Fibroblast of the aortic adventitia (primary cell): ENCODE measurements at places on chromosomes 4 and X. TPM values are rescaled to one million over a fixed set of nuclear protein-coding genes. Genes with fewer than 3 reads are reported as not detected.

GRCh38 chr4:59484944-59485343 is 1715.2 kb upstream of the ADGRL3 start:
- no peak for DNase-seq

- no peak for DNase-seq
These were observed 139.6 kb upstream of the PTCHD1 start for GRCh38 chrX:23194885-23195554.

GRCh38 chr4:10371869-10372471 is 85.3 kb downstream of the ZNF518B start:
- peak; percentile 41 for DNase-seq

DNA sequence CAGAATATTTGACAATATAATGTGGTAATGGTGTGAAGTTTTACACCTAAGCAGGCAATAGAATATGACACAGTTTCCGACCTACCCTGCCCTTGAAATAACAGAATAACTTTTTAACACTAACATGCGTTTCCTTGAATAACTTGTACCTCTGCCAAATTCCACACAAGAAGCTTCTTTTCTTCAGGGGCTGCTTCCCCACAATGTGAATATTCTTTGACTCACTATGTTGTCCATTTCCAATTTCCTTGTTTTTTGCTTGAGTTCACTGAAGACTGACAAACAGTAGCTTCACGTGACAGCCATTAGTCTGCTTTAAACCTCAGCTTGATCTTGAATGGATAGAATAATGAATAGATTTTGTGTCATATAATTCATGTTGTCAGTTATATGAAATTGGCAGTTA is 14.3 kb downstream of the SHROOM3 start:
- DNase-seq = peak; percentile 37

Gene CHRDL1
- 1.2 and 4.0 TPM in 2 replicates for total RNA-seq

DNA sequence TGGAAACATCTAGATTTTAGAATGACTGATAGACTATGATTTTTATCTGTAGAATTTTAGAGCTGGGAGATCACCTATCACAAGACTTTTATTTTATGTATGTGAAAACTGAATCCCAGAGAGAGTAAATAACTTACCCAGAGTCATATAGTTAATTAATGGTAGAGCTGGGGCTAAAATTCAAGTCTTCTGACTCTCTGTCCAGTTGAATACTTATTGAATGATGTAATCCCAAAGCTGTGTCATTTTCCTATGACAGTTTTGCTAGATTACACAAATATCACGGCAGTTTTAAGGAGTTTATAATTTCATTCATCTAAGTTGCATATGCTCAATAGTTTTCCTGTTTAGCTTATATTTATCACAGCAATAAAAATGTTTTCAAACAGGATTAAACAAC is 6.7 kb downstream of the NRK start:
- DNase-seq = no peak
